MCF 10A (cell line): ENCODE measurements at places on chromosomes 11 and 22. TPM values are rescaled to one million over a fixed set of nuclear protein-coding genes. Genes with fewer than 3 reads are reported as not detected.
A peak's percentile ranks its signal among the peaks of the same experiment; 100 is the strongest.

Gene LARGE1
- 5.2 and 8.9 TPM in 2 replicates for total RNA-seq

Gene OSM
- not detected in 2 replicates for total RNA-seq

Gene FGF19
- total RNA-seq: not detected in 2 replicates

Gene MEI1
- total RNA-seq: not detected in 2 replicates

Gene SIPA1
- 4.9 TPM in 2 replicates for total RNA-seq

Gene LRRC32
- not detected in 2 replicates for total RNA-seq

DNA sequence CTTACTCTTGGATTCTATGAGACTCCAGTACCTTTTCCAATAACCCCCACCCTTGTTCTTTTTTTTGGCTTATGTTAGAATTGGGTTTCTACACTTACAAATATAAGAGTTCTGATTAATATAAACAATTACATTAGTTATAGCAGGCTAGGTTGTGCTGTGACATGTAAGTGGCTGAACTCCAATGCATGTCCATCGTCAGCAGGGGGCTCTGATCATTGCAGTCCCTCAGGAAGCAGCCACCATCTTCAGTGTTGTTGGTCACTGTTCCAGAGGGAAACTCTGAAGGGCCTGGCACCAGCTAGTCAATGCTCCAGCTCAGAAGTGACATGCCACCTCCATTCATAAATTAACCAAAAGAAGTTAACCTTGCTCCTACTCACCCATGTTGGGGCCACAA is 5.6 kb downstream of the LIPT2 start:
- peak; percentile 31 for DNase-seq

DNA sequence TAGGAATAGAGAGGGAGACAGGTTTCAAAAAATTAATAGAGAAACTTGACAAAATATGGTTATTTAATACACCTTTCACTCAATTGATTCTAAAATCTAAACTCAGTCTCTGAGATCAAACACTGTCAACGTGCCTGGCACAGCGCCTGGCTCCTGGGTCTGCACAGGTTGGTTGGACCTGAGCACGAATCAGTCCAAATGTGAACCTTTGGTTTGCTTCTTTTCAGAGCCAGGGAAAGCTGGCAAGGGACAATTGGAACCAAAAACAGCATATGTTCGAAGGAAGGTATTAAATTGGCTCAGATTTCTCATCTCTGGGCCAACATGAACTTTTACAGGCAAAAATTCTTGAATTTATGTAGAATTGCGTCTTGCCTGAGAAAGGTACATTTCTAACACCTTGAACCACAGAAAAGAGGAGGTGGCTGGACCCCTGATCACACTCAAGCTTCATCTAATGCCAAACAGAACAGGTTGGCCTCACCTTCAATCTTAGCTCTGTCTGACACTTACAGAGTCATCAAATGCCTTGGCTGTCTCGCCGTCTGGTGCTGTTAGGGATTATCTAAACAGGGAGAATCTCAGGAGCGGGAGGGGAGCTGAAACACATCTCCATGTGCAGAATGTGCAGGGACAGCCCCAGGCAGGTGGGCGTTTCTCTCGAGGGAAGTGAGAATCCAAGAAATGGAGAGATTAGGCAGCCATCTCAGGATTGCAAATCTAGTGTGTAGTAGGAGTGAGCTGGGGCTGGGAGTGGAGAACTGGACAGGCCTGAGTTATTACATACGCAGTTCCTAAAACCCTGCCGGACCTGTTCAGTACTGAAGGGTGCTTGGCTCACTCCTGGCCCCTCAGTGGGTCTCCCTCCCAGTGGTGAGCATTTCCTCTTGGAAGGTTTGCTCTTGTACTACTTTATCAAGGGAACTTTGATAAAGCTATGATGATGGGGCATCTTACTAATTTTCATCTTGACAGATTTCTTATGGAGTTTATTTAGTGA is 442.2 kb upstream of the B3GAT1 start:
- no peak for DNase-seq

- peak; percentile 30 for DNase-seq
Measured at GRCh38 chr11:77779935-77780334, 40.6 kb downstream of the RSF1 start.

- no peak for DNase-seq
Measured at GRCh38 chr11:16854979-16855378, 116.5 kb downstream of the C11orf58 start.

DNA sequence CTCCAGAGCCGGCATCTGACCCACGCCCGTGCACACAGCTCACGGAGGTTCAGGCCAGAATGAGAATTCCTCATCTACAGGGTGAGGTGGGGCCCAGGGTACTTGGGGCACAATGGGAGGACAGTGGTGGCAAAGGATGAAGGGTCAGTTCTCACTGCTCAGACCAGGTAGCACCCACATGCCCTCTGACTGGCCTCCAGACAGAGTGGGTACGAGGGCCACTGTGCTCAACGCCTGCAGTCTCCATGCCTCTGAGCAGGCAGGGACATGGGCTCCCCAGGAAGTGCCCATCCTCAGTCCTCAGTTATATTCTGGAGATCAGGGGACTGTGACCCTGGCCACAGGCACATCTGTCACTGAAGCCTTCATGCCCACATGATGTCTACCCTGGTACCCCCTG is 13.0 kb upstream of the CDC42BPG start:
- DNase-seq: no peak
